ENCODE measurements at places on chromosomes 16 and 17. TPM values are rescaled to one million over a fixed set of nuclear protein-coding genes. Genes with fewer than 3 reads are reported as not detected.

The MYH2 gene
- total RNA-seq, result not detected

The ABI3 gene
- not detected for total RNA-seq

DNA sequence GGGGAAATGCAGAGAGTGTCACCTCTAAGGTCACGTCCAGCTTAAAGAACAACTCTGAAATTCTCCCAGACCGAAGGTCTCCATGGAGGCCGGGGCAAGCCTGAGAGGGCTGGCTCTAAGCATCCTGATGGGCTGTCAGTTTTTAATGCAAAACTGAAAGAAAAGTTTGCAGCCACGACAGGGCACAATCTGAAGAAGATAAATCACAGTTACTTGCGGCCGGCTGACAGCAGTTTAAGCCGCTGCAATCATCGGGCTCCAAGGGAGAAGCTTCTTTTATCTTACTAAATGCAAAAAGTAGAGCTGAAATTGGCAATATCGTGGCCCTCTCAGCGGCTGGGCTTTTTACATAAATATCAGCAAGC lies 168.8 kb downstream of the CYLD start:
- no peaks in the 10 kb centered on the region for H3K27me3 ChIP-seq
- H3K36me3 ChIP-seq, result no peaks in the 10 kb centered on the region

DNA sequence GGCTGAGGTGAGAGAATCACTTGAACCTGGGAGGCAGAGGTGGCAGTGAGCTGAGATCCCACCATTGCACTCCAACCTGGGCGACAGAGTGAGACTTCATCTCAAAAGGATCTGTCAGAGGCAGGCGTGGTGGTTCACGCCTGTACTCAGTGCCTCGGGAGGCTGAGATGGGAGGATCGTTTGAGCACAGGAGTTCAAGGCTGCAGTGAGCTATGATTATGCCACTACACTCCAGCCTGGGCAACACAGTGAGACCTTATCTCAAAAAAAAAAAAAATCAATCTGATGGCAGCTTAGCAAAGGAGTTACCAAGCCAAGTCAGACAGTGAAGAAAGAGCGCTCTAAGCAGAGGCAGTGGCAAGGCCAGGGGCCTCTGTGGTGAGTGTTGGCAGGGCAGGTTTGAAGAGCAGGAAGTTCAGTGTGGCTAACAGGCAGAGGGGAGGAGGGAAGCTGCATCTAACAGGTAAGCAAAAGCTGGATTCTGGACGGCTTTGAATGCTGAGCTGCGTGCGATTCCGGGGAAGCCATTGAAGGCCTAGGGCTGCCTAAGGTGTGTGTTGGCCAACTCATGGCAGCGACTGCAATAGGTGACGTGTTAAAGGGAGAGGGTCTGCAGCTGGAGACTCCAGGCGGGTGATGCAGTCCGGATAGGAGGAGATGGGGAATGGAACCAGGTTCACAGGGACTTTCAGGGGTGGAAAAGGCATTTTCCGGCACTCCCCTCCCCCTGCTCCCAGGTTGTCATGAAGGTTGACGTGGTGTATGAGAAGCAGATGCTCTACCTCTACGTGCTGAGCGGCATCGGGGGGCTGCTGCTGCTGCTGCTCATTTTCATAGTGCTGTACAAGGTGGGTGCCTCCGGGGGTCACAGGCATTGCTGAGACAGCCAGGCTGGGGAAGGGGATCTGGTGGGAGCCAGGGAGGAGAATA lies 7.0 kb downstream of the ZNF768 start:
- no peaks in the 10 kb centered on the region for H3K27me3 ChIP-seq
- H3K27ac ChIP-seq, result no peak overlapping the region
- no peak overlapping the region for H3K4me3 ChIP-seq
- no peak for DNase-seq

- no peak for DNase-seq
- no peaks in the 10 kb centered on the region for H3K4me1 ChIP-seq
- no peaks in the 10 kb centered on the region for H3K27me3 ChIP-seq
- H3K36me3 ChIP-seq, result peaks cover 7% of the 10 kb centered on the region
Measured at GRCh38 chr17:75487351-75488070, 27.8 kb downstream of the CASKIN2 start.

DNA sequence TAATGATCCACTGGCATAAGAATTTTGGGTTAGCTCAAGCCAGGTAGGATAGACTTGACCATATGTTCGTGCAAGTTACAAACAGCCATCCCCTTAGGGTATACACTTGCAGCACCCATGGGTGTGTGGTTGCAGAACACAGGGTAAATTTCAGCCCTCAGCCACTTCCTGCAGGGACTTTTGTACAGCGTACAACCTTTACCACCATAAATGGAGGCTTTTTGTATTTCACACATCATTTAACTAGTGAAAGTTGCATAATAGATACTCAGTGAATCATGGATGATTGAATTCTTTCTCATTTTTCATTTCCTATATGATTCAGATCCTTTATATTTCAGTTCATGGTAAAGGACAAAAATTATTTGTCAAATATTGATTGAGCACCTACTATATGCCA lies 473.9 kb downstream of the CDH13 start:
- H3K4me3 ChIP-seq, result no peak overlapping the region
- H3K4me1 ChIP-seq, result no peaks in the 10 kb centered on the region
- peak; percentile 11 for DNase-seq
- no peak overlapping the region for H3K27ac ChIP-seq
- H3K36me3 ChIP-seq, result no peaks in the 10 kb centered on the region

The DHRS7C gene
- total RNA-seq, result not detected

DNA sequence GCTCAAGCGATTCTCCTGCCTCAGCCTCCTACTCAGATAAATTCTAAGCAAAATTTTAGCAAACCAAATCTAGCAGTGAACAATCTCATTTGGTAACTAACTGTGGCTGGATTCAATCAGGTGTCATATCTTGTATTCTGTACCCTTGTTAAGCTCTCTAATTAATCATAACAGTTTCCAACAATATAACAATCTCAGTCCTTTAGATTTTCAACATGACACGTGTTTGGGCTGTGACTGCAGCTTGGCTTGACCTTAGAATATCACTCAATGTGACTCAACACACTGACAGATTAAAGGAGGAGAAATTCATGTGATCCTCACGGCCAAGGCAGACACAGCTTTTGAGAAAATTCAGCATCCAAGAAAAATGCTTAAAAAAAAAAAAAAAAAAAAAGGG lies 133.6 kb downstream of the BANP start:
- peaks cover 8% of the 10 kb centered on the region for H3K4me1 ChIP-seq
- H3K27me3 ChIP-seq, result peaks cover 3% of the 10 kb centered on the region
- no peak overlapping the region for H3K4me3 ChIP-seq
- no peaks in the 10 kb centered on the region for H3K36me3 ChIP-seq
- peak overlapping the region; percentile 13 for H3K27ac ChIP-seq

GRCh38 chr17:43868226-43868994 lies 21.4 kb downstream of the CD300LG start:
- no peaks in the 10 kb centered on the region for H3K4me1 ChIP-seq
- no peaks in the 10 kb centered on the region for H3K36me3 ChIP-seq
- H3K4me3 ChIP-seq, result no peak overlapping the region
- no peak for DNase-seq
- H3K27ac ChIP-seq, result no peak overlapping the region
- peaks cover 35% of the 10 kb centered on the region for H3K27me3 ChIP-seq

DNA sequence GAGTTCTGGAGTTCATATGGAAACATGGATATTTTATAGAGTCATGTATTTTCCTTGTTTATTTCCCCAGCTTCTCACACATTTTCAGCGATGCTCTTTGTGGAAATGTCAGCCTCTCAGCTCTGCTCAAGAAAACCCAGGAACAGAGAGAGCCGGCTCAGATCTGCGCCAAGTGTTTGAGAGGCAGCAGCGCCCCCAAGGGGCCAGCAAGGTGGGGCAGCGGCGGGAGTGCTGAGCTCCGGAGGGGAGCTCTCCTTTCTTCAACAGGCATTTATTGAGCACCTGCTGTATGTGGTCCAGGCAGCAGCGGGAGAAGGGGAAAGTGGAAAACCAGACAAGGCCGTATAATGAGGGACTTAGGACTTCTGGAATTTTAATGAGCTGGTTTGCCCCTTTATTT lies 421.1 kb upstream of the C16orf82 start:
- no peak for DNase-seq
- H3K4me3 ChIP-seq, result no peak overlapping the region
- H3K27me3 ChIP-seq, result no peaks in the 10 kb centered on the region
- no peaks in the 10 kb centered on the region for H3K4me1 ChIP-seq
- H3K36me3 ChIP-seq, result no peaks in the 10 kb centered on the region
- H3K27ac ChIP-seq, result no peak overlapping the region

- DNase-seq, result no peak
- H3K4me3 ChIP-seq, result peak overlapping the region; percentile 89
- H3K27me3 ChIP-seq, result no peaks in the 10 kb centered on the region
- H3K27ac ChIP-seq, result peak overlapping the region; percentile 94
Measured at GRCh38 chr16:57734308-57734924, 1.2 kb upstream of the KATNB1 start.
